ENCODE measurements at places on chromosomes 11 and 22.

- no peak for DNase-seq
Observed at GRCh38 chr11:14471127-14471526, 28.5 kb downstream of the COPB1 start.

DNA sequence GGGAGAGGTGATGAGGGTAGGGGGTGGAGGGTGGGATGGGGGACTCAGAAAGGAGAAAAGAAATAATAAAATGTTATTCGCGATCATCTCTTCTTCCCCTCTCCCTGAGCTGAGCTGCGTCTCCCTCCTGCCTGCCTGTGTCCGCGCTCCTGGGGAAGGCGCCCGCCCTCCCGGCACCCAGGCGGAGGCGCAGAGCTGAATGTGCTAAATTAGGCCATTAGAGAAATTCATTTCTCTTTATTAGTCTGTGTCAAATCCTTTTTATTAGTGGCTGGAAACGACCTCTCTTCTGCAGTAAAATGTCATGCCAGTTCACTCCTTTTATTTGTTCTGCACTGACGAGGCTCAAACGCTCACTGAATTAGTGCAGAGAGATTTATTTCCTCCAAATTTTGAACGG lies 116.1 kb downstream of the FEZ1 start:
- DNase-seq, result no peak

- no peak for DNase-seq
Observed at GRCh38 chr11:113073290-113073953, 112.2 kb downstream of the NCAM1 start.

- no peak for DNase-seq
Observed at GRCh38 chr11:117972629-117973502, 13.3 kb upstream of the IL10RA start.

DNA sequence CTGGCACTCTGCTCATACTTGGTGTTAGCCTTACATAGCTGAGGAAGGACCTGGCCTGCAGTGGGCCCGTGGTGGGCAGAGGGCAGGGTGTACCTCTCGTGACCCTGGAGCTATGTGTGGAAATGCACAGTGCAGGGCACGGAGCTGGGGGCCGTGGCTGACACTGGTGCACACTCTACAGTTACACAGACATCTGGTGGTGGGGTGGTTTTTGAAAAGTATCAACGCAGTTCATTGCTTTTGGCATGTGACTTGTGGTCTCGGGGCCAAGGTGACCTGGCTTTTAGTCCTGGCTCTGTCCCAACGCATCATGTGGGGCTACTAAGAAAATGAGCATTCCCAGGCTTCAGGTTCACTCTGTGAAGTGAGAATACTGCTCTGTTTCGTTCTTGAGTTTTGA lies 553.6 kb downstream of the NTM start:
- no peak for DNase-seq

DNA sequence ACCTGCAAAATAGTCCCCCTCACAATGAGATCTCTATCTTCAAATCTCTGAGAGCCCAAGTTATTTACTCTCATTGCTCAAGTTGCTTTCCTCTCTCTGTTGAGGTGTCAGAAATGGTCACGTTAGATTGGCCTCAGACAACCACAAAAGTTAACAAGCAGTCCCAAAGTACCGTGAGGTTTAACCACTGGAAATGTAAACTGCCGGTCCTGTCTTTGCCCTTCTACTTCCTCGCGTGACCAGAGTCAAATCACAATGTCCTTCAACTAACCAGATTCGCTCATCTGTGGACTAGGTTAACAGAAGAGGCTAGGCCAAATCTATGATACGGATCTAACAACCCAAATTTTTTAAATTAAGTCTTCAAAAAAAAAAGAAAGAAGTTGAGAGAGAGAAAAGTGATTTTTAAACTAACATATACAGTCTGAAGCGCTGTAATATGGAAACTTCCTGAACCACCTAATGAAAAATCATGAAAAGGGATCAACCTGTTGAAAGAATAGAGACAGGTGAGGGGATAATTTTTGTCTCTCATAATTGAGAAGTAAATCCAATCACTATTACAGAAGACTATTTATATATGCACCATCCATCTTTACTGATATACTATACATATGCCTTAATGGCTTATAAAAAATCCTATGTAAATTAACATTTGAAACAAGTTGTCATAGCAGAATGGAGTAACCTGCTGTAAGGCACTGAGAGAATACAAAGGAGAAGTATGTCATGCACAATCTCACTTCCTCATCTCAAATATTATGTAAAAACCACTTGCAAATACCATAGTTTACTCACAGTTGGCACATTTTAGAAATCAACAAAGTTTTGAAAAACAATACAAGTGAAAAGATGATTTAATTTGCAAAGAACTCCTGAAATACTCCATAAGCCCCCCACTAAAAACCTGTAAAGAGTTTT lies 3.3 kb upstream of the JAML start:
- DNase-seq, result no peak

DNA sequence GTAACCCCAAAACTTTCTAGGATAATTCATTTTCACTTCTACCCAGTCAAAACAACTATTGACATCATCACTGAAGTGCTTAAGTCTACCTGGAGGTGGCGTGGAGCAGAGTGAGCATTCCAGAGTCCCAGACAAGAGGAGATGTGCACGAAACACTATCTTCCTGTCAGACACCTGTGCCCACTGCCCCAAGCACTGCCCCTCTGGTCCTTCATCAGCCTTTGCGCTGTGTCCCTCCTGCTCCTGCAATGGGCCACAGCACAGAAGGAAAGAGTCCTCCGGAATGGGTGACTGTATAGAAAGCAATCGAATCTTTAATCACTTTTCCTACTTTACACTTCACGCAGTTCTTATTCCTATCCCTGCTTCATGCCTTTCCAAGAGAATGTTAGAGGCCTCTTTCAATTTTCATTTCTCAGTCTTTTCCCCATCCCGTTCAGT lies 512 bp upstream of the GRIA4 start:
- DNase-seq, result no peak

DNA sequence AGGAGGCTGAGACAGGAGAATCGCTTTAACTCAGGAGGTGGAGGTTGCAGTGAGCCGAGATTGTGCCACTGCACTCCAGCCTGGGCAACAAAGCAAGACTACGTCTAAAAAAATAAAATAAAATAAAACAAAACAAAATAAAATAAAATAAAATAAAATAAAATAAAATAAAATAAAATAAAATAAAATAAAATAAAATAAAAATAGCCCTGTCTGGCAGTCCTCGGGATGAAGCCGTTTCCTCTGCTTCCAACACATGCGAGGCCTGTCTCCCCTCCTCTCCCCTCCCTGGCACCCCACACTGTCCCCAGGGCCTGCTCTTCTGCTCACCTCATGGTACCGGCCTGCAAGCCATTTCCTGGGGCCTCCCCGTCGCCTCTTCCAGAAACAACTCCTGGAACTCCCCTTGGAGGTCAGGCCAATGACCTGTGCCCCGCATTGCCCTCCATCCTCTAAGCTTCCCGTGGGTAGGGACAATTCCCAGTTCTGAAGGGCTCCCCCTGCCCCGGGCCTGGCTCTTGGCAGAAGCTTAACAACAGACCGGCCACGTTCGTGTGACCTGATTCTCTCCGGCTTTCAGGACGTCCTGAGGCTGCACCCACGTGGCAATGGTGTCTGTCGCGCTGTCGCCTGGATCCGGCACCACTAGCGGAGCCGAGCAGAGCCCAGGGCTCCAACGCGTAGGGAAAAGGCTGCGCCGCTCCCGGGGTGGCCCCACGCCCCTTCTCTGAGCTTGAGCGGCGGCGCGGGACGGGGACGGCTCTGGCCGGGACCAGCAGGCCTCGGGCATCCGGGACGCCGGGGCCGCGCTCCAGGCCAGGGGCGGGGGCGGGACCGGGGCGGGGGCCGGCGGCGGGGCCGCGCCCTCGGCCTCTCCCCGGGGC lies 456 bp upstream of the PARVB start:
- peak; percentile 68 for DNase-seq

GRCh38 chr11:100830274-100830673 lies 143.2 kb downstream of the ARHGAP42 start:
- DNase-seq, result no peak

DNA sequence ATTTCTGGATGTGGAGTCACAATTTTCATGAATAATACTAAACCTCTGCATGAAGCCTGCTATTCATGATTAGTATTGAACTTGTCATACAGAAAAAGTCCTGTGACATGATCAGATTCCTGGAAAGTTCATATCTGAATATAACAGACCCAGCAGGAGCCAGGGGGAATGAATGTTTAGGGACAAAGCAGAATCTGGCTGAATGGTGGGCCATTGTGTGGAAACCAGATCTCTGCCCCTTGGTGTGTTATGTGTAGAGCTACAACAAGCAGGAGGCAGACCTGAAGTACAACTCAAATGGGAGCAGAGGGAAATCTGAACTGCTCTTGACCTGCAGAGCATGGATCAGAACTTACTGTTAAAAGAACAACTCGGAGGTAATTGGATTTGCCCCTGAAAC lies 30.3 kb downstream of the KREMEN1 start:
- DNase-seq, result no peak

- DNase-seq, result peak; percentile 44
Observed at GRCh38 chr11:125300791-125301218, 136.3 kb downstream of the PKNOX2 start.

- DNase-seq, result no peak
Observed at GRCh38 chr11:8288166-8288772, 24.6 kb upstream of the LMO1 start.

- DNase-seq, result no peak
Observed at GRCh38 chr22:29251981-29252911, 15.5 kb downstream of the RHBDD3 start.

DNA sequence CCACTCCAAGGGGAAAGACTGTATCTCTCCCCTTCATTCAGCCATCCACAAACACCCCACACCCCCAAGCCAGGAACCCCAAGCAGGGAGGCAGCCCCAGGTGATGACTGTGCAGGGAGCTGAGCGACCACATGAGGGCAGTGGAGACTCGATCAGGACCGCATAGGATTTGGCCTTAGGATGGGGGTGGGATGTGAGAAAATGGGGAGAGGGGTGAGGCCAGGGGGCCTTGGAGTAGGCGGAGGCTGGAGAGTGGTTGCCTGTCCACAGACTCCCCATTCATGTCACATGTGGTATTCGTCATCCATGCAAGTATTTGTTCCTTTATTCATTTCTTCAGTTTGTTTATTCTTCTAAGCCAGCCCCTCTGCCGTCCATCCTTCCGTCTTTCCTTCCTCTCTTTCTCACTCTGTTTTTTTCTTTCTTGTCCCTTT lies 2.7 kb upstream of the RHOD start:
- peak; percentile 78 for DNase-seq

DNA sequence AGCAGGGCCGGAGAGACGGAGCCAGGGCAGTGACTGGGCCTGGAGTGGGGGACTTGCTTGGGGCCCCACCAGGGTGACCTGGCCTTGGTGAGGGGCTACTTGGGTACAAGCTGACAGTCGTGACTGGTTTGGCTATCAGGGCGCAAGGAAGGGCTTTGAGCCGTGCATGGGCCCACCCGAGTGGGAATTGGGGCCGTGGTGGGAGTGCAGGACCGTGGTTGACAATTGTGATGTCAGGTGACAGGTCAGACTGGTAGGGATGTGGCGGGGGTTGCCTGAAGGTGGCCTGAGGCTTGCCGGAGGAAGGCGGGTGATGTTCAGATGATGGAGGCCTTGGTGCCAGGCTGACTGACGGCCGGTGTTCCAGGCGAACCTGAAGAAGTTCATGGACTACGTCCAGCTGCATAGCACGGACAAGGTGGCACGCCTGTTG lies 5.6 kb downstream of the SHANK3 start:
- DNase-seq, result no peak

DNA sequence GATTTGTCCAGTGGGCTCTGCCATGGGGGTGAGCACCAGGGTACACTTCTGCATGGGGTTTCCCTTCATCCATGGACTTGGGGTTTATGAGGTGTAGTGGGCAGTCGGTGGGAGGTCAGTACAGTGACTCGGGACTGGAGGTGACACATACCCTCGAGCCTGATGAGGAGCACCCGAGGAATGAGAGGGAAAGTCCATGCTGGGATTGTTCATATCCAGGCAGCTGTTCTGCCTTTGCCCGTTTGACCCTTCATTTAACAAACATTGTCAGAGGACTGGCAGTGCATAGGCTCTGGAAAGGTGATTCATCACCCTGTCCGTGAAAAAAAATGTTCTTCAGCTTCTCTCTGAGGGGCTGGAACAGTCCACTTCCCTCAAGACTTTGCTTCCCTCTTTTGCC lies 2.7 kb downstream of the NAV2 start:
- no peak for DNase-seq

DNA sequence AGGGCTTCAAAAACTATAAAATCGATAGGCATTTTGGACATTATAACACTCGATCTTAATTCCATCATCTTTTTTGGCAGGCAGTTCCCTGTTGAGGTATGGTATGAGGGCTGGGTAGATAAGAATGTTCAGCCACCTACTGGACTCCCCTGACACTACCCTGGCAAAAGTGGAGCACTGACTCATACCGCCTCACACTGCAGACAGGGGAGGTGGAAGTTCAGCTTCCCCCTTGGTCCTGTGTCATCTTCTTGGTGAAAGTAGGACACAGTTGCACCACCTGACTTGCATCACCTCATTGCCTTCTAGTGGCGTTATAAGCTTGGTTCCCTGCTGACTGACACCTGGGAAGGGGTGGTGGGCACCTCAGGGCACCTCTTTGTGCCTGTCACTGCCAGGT lies 30.4 kb downstream of the PAAF1 start:
- peak; percentile 53 for DNase-seq

GRCh38 chr11:95522874-95523273 lies 266.7 kb downstream of the FAM76B start:
- no peak for DNase-seq

DNA sequence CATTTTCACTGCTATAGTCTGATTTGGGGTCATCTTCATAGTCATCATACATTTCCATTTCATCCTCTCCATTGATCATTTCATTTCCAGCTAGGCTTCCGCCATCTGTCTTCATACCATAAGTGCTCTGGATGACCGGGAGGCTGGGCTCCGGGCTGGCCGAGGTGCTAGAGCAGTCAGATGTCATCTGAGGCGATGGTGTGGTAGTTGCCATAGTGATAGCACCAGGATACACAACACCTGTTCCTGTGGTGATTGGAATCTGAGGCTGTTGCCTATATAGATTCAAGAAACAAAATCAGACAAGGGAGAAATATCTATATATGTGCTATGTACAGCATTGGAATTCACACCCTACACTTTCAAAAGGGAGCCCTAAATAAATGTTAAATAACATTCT lies 383.5 kb downstream of the SOX6 start:
- no peak for DNase-seq

DNA sequence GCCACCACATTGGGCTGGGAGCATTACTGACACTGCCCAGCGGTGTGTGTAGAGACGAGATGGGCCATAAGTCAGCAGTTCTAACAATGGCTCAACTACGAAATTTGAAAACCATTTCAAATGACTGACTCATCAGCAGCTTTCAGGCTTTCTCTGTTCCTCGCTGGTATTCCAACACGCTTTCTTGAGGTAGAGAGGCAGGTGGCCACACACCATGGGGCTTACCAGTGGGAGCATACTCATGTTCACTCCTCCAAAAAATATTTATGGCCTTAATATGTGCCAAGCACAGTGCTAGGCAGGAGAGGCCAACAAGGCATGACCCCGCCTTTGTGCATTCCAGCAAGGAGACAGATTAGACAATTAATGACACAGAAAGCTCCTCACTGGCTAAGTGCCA lies 20.3 kb downstream of the ARFGAP2 start:
- DNase-seq, result no peak

GRCh38 chr22:26700886-26701285 lies 43.5 kb downstream of the MIAT start:
- DNase-seq, result no peak

- peak; percentile 89 for DNase-seq
Observed at GRCh38 chr22:30422481-30423300, 2.9 kb upstream of the MTFP1 start.

- no peak for DNase-seq
Observed at GRCh38 chr11:34284811-34285481, 72.9 kb downstream of the ABTB2 start.

Data from adrenal gland (tissue), 19 donors.